Progenitor cell of endocrine pancreas (in vitro differentiated cells): ENCODE measurements at places on chromosomes 16 and 17. TPM values are rescaled to one million over a fixed set of nuclear protein-coding genes. Genes with fewer than 3 reads are reported as not detected.

GRCh38 chr16:47387026-47387734, 73.7 kb downstream of the ITFG1 start:
- DNase-seq, result no peak

- DNase-seq, result no peak
Measured at GRCh38 chr16:80948886-80949493, 57.7 kb downstream of the CMC2 start.

- no peak for DNase-seq
Measured at GRCh38 chr16:58010886-58011285, 9.7 kb downstream of the USB1 start.

- no peak for DNase-seq
Measured at GRCh38 chr17:2703181-2703580, 8.4 kb downstream of the CLUH start.

DNA sequence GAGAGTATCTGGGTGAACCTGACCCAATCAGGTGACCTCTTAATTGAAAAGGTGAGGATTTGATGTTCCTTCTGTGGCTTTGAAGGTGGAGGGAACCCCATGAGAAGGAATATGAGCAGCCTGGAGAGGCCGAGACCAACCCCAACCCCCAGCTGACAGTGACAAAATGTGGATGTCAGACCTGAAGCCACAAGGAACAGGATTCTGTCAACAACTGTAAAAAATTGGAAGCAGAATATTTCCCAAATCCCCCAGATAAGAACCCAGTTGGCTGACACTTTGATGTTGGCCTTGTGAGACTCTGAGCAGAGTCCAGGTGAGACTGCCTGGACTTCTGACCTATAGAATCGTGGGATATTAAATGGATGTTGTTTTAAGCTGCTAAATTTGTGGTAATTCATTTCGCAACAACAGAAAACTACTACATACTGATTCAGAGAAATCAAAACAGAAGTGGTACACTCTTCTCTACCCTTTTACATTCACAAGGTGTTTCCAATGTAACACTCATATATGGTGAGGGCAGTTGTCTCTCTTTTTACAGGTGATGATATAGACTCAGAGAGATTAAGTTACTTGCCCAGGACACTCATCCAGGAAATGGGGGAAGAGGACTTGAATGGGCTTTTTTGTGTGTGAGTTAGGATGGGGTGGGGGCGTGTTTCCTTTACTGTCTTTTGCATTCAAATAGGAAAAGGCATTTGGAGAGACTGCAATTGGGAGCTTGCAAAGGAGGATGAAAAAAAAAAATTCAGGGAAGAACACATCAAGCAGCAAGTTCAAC, 29.8 kb upstream of the SALL1 start:
- DNase-seq, result no peak

DNA sequence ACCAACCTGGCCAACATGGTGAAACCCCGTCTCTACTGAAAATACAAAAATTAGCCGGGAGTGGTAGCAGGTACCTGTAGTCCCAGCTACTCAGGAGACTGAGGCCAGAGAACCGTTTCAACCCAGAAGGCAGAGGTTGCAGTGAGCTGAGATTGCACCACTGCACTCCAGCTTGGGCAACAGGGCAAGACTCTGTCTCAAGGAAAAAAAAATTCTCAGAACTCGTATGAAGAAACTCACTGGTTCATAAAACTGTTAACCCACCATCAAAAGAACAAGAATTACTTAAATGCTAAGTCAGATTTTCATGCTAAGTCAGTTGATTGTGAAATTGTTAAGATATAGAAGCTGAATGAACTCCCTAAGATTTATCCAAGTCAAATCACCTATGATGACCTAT, 31.3 kb downstream of the SLC39A11 start:
- DNase-seq, result no peak

DNA sequence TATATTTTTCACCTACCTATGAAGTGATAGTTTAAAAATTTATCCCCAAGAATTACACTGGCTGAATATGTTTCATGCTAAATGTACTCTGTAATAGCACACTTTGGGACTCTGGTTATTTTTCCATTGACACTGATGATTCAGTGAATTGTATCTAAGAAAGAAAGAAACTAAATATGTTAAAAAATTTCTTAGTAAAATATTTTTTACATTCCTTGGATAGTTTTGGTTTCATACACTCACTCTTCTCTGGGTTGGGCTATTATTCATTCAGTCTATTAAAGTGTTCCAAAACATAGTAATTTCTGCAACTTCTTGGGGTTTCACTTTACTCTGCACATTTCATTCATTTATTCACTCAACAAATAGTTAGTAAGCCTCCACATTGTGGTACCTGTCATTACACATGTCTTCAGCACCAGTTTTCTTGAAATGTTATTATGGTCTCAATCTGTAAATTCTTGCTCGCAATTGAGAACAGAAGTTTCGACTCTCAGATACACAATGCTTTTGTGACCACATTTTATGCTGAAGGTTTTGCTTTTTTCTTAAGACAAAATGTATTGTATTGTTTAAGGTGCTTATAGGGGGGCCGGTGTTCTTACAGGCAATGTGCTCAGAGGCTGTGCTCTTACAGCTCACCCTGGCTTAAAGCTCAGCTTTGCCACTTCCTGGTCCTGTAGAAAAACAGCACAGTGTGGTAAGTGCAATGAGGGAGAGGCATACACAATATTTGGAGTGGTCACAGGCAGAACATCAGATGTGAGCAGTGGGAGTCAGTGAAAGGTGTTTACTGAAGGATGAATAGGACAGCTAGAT, 17.4 kb downstream of the CNTNAP4 start:
- DNase-seq, result no peak

DNA sequence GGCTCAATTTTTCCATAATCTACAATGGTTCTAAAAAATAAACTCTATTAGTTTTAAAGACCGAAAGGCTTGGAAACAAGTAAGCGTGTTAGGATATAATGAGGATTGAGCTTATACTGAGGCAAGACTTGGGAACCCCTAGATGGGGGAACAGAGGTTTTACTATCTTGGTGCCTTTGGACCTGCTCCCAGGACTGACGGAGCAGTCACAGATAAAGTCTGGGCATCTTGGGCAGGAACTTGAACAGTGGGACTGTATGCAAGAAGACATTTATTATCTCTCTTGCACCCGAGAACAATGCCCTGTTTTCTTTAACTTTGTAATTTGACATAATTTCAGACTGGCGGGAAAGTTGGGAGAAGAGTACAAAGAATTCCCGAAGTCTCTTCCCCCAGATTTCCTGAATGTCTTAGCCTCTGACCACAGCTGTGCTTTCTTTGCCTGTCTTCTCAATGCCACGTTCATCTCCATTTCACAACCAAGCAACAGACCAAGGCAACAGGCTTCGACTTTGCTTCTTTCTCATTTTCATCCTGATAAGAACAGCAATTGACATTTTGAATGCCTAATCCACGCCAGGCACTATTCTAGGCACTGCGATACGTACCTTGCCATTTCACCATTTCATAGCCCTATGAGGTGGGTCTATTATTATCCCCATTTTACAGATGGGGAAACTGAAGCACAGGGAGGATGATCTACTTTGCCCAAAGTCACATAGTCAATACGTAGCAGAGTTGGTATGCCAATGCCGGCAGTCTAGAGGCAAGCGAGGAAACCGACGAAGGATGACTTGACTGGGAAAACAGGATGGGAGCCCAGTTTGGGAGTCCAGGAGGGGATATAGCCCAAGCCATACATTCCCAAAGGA, 3.0 kb upstream of the IL4R start:
- DNase-seq, result no peak

- no peak for DNase-seq
Measured at GRCh38 chr17:58969612-58970011, 137.1 kb downstream of the TRIM37 start.

XAF1 gene
- total RNA-seq, result not detected in 2 replicates

NECAB2 gene
- total RNA-seq, result 4.4 and 4.6 TPM in 2 replicates
